ENCODE measurements at places on chromosomes 4 and X. TPM values are rescaled to one million over a fixed set of nuclear protein-coding genes. Genes with fewer than 3 reads are reported as not detected.

DNA sequence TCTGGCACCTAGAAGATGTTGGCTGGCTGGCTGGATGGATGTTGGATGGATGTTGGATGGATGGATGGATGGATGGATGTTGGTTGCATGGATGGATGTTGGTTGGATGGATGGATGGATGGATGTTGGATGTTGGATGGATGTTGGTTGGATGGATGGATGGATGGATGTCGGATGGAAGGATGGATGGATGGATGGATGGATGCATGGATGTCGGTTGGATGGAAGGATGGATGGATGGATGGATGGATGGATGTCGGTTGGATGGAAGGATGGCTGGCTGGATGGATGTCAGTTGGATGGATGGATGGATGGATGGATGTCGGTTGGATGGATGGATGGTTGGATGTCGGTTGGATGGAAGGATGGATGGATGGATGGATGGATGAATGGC, 96.7 kb downstream of the PSAPL1 start:
- DNase-seq: no peak

Gene RAB9B
- polyA plus RNA-seq: 3.2 TPM

- no peak for DNase-seq
These were observed 146.1 kb upstream of the OTUD4 start for GRCh38 chr4:145326491-145326890.

GRCh38 chrX:28312965-28313364, 274.3 kb upstream of the IL1RAPL1 start:
- no peak for DNase-seq

Gene TRIM75
- 0.04 TPM for polyA plus RNA-seq
